ENCODE measurements at places on chromosomes 1 and 21. TPM values are rescaled to one million over a fixed set of nuclear protein-coding genes. Genes with fewer than 3 reads are reported as not detected.

The ADCY10 gene
- polyA plus RNA-seq: 0.49 TPM

The NPR1 gene
- polyA plus RNA-seq: not detected

The PPOX gene
- 13.4 TPM for polyA plus RNA-seq

The LCA5L gene
- not detected for polyA plus RNA-seq

The MYCL gene
- 0.16 TPM for polyA plus RNA-seq

The EDARADD gene
- not detected for polyA plus RNA-seq

The USP33 gene
- polyA plus RNA-seq: 30.1 TPM

The ARMH1 gene
- 5.6 TPM for polyA plus RNA-seq

The SELL gene
- 1,261 TPM for polyA plus RNA-seq

The FCRL2 gene
- 52.3 TPM for polyA plus RNA-seq

The CMPK1 gene
- 119 TPM for polyA plus RNA-seq

The ZFP69B gene
- polyA plus RNA-seq: 0.95 TPM

The CAPZB gene
- 419 TPM for polyA plus RNA-seq

The OXCT2 gene
- polyA plus RNA-seq: 0.93 TPM

All from IgD-negative memory B cell (primary cell).